ENCODE measurements at places on chromosomes 5 and 9.

DNA sequence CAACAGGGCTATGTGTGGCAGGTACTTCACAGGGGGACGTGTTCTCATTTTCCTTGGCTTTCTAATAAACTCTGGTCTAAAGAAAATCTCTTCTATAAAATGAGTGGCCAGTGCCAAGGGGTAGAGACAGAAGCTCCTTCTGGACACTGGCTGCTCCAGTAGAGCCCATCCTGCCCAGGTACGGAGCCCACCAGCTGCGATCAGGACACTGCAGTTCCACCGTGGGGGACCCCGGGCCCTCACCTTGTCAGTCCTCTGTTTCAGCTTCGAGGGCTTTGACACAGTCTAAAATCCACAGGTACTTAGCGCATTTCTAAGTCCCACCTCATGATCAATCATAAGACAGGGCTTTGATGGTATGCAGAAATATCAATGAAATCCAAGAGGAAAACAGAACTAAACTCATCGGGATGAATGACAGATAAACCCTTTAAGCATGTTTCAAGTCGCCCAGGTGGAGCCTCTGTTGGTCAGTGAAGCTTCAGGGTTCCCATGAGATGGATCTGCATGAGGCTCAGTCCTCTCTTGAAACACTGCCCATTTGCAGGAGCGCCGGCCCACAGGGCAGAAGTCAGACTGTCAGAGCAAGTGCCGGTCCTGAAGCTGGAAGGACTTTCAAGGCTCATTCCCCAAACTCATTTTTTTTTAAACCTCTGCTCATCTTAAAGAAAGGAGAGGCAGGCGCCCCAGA lies 20.3 kb upstream of the TERT start:
- H3K27me3 ChIP-seq, result peaks cover 4% of the 10 kb centered on the region
- no peak for DNase-seq
- peak overlapping the region; percentile 76 for H3K4me3 ChIP-seq
- H3K27ac ChIP-seq, result peak overlapping the region; percentile 71

- peak overlapping the region; percentile 80 for H3K4me3 ChIP-seq
- peaks cover 16% of the 10 kb centered on the region for H3K36me3 ChIP-seq
- no peaks in the 10 kb centered on the region for H3K27me3 ChIP-seq
- no peak for DNase-seq
Observed at GRCh38 chr9:131728546-131728910, 11.3 kb downstream of the RAPGEF1 start.

DNA sequence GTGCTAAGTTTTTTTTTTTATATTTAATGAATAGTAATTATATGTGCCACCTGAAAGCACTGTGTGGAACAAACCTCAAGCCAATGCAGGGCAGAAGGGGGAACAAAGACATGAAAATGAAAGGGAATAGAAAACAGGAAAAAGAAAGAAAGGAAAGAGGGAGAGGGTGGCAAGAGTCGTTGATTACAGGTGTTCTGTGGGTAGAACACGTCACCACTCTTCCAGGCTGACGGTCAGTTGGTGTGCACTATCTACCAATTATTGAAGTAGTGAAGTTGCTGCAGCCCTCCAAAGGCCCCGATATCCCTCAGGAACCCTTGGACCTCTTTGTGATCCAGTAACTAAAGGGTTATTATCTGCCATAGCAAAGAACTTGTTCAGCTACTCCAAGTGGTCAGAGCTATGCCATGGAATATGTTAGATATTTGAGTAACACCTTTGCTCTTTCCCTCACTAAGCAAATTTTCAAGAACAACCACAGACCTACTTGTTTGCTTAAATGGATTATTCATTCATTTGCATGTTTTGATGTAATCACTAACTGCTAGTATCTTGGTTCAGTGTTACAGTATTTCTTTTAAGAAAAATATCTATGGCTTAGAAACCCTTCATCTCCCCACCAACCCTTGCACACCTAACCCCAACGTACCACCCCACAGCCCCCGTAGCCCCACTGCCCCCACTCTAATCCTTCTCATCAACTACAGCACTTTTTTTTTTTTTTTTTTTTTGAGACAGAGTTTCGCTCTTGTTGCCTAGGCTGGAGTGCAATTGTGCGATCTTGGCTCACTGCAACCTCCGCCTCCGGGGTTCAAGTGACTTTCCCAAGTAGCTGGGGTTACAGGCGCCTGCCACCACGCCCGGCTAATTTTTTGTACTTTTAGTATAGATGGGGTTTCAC lies 31.3 kb downstream of the FYB1 start:
- H3K27me3 ChIP-seq, result peaks cover 3% of the 10 kb centered on the region
- no peak for DNase-seq
- no peaks in the 10 kb centered on the region for H3K36me3 ChIP-seq
- H3K4me3 ChIP-seq, result no peak overlapping the region
- H3K27ac ChIP-seq, result no peak overlapping the region

- no peaks in the 10 kb centered on the region for H3K36me3 ChIP-seq
- H3K27ac ChIP-seq, result no peak overlapping the region
- no peaks in the 10 kb centered on the region for H3K4me1 ChIP-seq
Observed at GRCh38 chr9:17802249-17802857, 223.5 kb downstream of the SH3GL2 start.

DNA sequence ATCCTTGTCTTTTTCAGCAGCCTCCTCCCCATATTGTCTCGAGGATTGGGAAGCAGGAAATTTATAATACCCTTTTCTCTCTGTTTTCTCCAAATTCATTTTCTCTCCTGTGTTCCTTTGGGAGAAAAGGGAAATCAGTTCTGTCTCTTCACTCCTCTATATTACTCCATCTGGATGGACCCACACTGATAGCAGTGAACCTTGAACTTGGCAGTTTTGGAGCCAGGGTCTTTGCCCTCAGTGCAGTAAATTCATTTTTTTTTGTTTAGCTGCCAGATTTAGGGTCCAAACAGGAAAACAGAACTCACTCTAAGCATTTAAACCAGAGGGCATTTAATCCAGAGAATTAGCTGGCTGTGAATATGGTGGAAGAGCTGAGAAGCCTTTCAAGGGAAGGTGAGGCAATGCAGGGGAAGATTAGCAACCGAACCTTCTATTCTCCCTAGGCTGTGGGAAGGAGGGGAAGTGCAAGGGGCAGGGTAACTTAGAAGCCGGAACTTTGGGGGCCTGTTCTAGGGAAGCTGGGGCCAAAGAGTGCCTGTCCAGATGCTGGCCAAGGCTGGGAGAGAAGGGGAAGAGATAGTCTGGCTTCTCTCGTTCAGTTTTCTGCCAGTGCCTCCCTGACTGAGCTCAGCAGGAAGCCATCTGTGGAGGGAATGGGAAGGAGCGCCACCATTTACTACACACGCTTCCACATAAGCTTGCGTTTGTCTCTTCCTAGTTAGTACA lies 16.3 kb upstream of the NPR2 start:
- peaks cover 17% of the 10 kb centered on the region for H3K4me1 ChIP-seq
- no peaks in the 10 kb centered on the region for H3K27me3 ChIP-seq
- DNase-seq, result no peak
- no peak overlapping the region for H3K4me3 ChIP-seq

DNA sequence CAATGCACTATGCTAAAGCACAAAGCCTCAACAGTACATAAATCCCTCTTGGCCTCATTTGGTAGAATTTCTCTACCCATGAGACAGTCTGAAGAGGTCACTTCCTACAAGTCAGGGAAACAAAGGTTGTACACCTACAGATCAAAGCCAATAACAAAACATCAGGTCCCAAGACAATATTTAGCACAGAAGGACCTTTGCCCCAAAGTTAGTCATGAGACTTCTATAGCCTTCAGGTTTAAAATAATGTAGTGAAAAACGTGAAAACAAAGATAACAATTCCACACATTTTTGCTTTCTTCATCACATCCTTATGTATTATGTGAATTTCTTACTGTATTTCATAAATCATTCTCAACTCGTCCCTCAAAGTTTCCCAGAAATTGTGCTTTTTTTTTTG lies 15.8 kb downstream of the AFF4 start:
- H3K4me1 ChIP-seq, result peaks cover 49% of the 10 kb centered on the region
- H3K27me3 ChIP-seq, result no peaks in the 10 kb centered on the region
- H3K4me3 ChIP-seq, result no peak overlapping the region
- DNase-seq, result no peak
- H3K36me3 ChIP-seq, result peaks cover 24% of the 10 kb centered on the region

DNA sequence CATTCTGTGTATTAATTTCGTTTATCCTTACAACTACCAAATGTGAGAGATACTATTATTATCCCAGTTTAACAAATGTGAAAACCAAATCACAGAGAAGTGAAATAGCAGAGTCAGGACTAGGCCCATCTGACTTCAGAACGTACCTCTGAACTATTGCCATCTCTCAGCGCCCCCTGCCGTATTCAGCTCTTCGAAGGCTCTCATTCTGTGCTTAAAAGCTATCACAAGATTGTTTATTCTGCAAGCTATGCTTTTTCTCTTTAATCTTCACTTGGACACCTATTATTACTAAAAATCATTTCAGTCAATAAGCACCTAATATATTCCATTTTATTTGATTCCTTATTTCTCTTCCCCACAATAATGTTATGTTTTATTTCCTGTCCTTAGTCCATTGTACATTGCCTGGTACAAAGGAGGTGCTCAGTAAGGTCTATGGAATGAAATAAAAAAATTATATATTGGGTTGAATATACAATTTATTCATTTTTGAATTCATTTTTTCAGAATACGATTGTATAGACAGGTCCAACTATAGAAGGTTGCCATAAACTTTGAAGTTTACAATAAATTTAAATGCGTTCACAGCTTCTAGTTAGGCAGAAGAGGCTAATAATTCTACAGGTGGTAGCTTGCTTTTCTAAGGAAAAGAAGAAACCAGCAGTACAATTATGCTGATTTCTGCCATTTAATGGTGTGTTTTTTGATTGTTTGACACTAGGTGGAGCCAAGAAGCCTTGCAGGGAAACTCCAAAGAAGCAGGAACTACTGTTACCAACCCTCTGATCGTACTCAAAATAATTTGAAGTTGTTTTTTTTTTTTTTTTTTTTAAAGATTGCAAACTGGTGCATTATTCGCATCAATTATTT lies 202.2 kb upstream of the DMRTA1 start:
- DNase-seq, result no peak
- H3K4me1 ChIP-seq, result peaks cover 39% of the 10 kb centered on the region
- H3K27ac ChIP-seq, result no peak overlapping the region
- H3K4me3 ChIP-seq, result no peak overlapping the region
- H3K27me3 ChIP-seq, result peaks cover 15% of the 10 kb centered on the region

- no peak within 1 kb of the TSS for H3K27ac ChIP-seq
- H3K27me3 ChIP-seq, result peaks cover 50% of the 10 kb centered on the region
- DNase-seq, result peak; percentile 23
- peak within 1 kb of the TSS; percentile 81 for H3K4me3 ChIP-seq
- no peaks in the 10 kb centered on the region for H3K36me3 ChIP-seq
Observed at GRCh38 chr9:74887041-74887980, at the start of gene TRPM6. TSS of gene TRPM6 (minus strand) at chr9:74887921. CDS start at chr9:74887856, 65 bp downstream.

GRCh38 chr9:82721593-82721992 lies 341.3 kb downstream of the RASEF start:
- H3K4me1 ChIP-seq, result no peaks in the 10 kb centered on the region
- no peak overlapping the region for H3K4me3 ChIP-seq
- no peaks in the 10 kb centered on the region for H3K36me3 ChIP-seq
- no peak overlapping the region for H3K27ac ChIP-seq
- no peaks in the 10 kb centered on the region for H3K27me3 ChIP-seq
- no peak for DNase-seq

DNA sequence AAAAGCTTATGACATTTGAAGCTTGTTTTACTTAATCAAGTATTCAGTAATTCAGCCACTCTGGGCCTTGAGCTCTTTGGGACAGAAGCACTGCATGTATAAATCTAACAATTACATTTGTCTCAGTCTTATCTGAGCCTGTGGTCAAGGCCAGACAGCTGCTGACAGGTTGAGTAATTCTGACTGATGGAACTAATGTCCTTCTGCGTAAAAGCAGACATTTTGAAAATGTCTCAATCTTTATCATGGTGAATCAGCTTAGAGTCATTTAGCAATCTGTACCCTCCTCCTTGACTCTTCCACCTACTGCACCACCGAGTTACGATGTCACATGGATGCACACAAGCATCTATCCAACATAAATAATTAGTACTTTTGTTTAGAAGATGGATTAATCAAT lies 400.0 kb downstream of the ARRDC3 start:
- H3K36me3 ChIP-seq, result no peaks in the 10 kb centered on the region
- H3K27ac ChIP-seq, result no peak overlapping the region
- no peaks in the 10 kb centered on the region for H3K27me3 ChIP-seq
- DNase-seq, result no peak
- H3K4me1 ChIP-seq, result no peaks in the 10 kb centered on the region
- H3K4me3 ChIP-seq, result no peak overlapping the region

GRCh38 chr5:485113-485945 lies 38.9 kb downstream of the SLC9A3 start:
- no peak overlapping the region for H3K27ac ChIP-seq
- H3K36me3 ChIP-seq, result no peaks in the 10 kb centered on the region
- H3K27me3 ChIP-seq, result peaks cover 20% of the 10 kb centered on the region
- no peak overlapping the region for H3K4me3 ChIP-seq
- DNase-seq, result no peak
- no peaks in the 10 kb centered on the region for H3K4me1 ChIP-seq

DNA sequence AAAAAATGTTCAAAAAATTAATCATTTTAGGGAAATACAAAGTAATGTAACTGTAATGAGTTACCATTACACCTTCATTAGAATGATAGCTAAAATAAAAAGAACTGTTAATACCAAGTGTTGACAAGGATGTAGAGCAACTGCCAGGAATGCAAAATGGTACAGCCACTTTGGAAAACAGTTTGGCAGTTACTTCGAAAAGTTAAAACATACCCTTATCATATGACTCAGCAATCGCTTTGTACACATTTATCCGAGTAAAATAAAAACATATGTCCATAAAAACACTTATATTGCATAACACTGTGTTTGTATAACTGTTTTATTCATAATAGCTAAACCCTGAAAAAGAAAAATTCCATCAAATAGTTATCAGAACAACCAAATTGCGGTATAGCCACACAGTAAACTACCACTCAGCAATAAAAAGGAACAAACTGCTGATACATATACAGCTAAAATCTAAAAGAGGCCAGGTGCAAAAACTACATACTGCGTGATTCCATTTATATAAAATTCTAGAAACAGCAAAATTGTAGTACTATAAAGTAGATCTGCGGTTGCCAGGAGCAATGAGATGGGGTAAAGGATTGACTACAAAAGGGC lies 61.7 kb downstream of the RFX3 start:
- H3K4me1 ChIP-seq, result peaks cover 7% of the 10 kb centered on the region
- H3K27ac ChIP-seq, result no peak overlapping the region
- no peak overlapping the region for H3K4me3 ChIP-seq
- no peaks in the 10 kb centered on the region for H3K27me3 ChIP-seq
- DNase-seq, result no peak

DNA sequence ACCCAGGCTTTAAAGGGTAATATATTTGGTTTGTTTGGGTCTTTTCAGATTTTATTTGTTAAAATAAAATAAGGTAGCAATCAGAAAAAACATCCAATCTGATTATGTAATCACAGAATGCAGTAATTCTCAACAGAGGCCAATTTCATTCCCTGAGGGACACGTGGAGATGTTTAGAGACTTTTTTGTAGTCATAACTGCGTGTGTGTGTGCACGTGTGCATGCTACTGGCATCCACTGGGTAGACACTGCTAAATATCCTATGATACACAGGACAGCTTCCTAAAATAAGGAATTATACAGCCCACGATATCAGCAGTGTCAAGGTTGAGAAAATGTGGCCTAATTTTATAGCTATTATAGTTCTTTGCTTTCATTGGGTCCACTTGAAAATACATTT lies 180.8 kb upstream of the KLF9 start:
- H3K4me3 ChIP-seq, result no peak overlapping the region
- H3K36me3 ChIP-seq, result no peaks in the 10 kb centered on the region
- H3K27ac ChIP-seq, result no peak overlapping the region
- peaks cover 3% of the 10 kb centered on the region for H3K27me3 ChIP-seq
- no peak for DNase-seq
- H3K4me1 ChIP-seq, result no peaks in the 10 kb centered on the region

Measured in activated B cell treated with CpG ODN at 0.5 μM for 24 hours (primary cell).